ENCODE measurements at places on chromosomes 11 and 22.

- no peak for DNase-seq
Measured at GRCh38 chr11:10693509-10694081, at the start of gene IRAG1. Gene IRAG1 (minus strand): TSS chr11:10693755. CDS start chr11:10693602, 153 bp downstream.

DNA sequence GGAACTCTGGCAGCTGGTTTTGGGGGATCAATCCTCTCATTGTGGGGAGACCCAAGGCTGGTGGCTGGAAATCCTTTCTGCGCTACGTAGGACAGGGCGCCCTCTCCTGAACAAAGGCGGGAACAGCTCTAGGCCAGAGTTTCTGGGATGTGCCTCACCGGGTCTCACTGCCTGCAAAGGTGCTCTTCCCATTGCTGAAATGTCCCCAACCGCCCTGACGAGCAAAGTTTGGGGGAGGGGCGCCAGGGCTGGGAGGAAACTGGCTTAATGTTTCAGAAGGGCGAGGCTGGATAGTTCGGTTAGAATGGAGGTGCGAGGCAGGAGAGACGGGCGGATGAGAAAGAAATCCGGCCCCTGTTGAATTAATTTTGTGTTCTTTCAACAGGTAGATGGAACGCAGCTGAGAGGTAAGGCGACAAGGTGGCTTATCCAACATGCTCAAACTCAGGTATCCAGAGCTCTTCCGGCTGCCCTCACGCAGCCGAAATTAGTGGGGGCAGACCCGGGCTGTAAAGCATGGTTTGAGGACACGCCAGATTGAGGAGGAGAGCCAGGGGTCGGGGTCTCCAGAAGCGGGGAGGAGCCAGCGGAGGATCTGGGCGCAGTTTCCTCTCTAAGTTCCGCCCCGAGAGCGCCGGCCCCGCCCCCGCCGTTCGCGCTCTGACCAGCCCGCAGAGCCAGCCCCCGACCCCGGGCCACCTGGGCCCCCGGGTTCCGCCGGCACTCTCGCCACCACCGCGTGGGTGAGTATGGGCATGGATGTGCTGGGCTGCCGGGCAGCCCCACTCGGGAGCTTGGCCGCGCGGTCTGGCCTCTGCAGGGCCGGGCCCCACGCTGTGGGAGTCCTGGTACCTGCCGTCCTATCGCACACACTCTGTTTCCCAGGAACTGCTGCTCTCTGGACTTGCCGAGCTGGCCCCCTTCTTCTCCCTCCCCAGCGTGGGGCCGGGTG lies at the start of gene PGAP2:
Gene PGAP2, plus strand, starts transcription at position 652 of the 952 bp plus-strand sequence. CDS start 2,700 bp downstream, outside the sequence.
- DNase-seq: peak; percentile 68

- no peak for DNase-seq
Measured at GRCh38 chr11:10600570-10601248, 32.2 kb upstream of the LYVE1 start.

GRCh38 chr11:12640355-12640754 lies 33.9 kb upstream of the TEAD1 start:
- no peak for DNase-seq

- no peak for DNase-seq
Measured at GRCh38 chr11:104522650-104523049, 358.7 kb upstream of the PDGFD start.

DNA sequence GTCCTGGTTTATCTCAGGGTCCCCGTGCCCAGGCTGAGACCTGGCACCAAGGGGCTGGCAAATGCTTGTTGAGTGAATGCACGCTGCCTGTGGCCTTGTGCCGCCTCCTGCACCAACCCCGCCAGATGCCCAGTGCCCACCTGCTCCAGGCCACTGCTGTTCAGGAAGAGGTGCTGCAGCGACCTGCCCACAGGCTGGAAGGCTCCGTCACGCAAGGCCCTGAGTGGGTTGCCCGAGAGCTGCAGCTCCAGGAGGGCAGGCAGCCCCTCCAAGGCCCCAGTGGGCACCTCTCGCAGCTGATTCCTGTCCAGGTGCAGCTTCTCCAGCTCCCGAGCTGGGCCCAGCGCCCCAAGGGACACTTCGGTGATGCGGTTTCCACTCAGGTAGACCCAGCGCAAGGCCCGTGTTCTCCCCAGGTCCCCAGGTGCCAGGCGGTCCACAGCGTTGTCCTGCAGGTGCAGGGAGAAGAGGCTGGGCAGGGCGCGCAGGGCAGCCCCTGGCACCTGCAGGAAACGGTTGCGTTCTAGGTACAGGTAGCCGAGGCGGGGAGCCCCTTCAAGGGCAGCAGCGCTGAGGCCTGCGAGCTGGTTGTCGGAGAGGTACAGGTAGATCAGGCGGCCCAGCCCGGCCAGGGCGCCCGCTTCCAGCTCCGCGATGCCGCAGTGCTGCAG lies 3.6 kb downstream of the CHADL start:
- DNase-seq: no peak

DNA sequence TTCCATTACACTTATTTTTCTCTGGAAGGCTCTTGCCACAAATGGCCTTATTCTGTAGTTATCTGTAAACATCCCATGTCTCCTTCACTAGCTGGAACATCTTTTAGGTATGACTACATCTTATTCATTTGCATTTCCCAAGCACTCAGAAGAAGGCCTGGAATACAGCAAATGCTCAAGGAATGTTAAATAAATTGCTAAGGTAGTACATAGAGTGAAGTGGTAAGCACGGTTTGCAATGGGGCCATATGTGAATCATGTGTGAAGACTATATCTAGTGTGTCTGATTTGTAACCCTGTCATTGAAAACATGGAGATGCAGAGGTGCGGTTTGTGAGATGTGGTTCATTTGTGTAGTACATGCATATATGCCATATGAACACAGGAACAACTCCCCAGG lies 33.5 kb downstream of the GDPD4 start:
- no peak for DNase-seq

DNA sequence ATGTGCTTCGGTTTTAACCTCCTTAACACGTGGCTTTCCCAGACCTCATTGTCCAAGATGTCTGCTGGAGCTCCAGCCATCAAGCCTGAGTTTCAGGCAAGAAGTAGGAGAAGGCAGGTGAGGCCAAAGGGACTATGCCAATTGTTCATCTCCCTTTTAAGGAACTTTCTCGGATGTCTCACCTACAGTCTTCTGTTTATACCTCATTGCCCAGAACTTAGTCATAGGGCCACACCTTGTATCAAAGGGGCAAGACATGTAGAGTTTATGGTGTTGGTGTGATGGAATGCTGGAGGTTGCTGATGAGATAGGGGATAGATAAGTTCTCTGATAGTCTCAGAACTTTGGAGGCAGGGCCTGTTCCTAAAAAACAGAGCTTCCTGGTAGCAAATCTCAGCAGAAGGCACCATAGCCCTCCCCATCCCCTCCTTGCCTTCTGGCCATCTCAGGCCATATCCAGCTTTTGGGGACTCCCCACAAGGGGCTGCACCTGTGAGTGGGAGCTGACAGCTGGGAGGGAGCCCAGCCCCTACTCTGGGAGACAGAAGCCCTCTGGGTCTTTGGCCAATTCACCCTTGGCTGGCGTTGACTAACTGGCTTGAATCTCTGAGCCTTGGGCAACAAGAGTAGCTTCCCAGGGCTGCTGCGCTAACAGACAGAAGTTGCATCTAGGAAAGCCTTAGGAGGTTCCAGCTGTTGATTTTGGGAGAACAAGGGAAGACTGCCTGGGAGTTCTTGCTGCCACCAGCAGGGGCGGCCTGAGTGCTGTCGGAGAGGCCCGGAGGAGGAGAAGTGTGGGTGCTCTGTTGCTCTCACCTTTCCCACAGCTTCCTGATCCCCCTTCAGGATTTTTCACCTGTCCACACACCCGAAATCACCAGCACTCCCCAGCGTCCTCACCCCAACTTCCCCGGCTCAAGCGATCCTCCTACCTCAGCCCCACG lies 149.8 kb upstream of the THY1 start:
- DNase-seq: no peak

- DNase-seq: no peak
Measured at GRCh38 chr11:33291004-33291777, 34.0 kb downstream of the HIPK3 start.

GRCh38 chr11:134139873-134140331 lies 71.0 kb downstream of the JAM3 start:
- peak; percentile 77 for DNase-seq

- DNase-seq: no peak
Measured at GRCh38 chr11:112162761-112163546, 940 bp downstream of the IL18 start.

DNA sequence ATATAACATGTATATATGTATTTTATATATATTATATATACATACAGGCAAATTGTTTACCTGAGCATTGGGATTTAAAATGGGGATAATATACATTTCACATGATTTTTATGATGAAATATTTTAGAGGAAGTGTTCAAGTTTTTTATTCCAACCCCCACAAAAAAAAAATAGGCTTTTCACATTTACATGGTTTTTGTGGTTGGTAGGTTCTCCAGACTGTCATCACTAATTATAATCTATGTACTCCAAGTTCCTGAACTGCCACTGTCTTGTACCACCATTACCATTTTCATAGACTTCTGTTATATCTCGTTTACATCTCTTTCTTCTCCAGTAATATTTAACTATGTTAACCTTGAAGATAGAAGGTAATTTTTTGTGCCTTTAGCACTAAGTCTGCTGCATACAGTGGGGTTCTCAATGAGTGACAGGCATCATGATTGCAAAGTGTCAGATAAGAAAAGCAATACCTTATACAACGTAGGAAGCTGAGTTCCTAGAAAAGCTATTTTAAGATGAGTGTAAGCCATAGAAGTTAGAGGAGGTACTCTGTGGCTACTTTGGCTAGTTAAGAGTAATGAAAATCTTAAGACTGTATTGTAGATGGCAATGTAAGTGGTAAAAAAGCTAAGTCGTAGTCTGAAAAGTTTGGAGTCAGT lies 5.2 kb downstream of the TMEM126A start:
- no peak for DNase-seq

- DNase-seq: no peak
Measured at GRCh38 chr22:26394777-26395176, 34.3 kb upstream of the ASPHD2 start.

DNA sequence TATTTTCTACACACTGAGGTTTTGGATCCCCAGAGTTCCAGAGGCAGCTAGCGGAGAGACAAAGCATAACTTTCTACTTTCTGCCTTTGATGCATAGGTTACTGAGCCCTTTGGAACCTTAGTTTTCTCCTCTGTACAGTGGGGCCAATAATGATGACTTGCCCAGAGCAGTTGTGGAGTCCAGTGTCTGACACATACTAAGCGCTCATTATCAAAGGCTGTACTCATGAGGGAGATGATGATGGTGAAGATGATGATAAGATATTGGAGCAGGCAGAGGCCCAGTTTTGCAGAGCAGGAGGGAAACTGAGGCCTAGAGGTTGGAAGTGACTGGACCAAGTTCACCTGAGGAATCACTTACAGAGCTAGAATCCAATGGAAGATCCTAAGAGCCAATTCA lies 458.0 kb downstream of the MIAT start:
- no peak for DNase-seq

DNA sequence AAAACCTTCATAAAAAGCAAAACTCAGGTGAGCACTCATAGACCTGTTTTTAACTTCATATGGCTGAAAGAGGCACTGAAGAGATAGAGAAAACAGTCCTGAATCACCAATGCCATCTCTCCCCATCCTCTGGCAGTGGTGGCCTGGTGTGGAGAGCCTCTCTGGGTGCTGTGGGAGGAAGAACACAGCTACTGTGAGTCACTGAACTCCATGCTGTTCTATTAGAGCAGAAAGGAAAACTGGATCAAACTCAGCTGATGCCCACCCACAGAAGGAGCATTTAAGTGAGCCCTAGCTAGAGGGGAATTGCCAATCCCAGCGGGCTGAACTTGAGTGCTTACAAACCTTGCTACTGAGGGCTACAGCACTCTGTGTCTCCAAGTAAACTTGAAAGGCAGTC lies 115.3 kb upstream of the SESN3 start:
- no peak for DNase-seq

DNA sequence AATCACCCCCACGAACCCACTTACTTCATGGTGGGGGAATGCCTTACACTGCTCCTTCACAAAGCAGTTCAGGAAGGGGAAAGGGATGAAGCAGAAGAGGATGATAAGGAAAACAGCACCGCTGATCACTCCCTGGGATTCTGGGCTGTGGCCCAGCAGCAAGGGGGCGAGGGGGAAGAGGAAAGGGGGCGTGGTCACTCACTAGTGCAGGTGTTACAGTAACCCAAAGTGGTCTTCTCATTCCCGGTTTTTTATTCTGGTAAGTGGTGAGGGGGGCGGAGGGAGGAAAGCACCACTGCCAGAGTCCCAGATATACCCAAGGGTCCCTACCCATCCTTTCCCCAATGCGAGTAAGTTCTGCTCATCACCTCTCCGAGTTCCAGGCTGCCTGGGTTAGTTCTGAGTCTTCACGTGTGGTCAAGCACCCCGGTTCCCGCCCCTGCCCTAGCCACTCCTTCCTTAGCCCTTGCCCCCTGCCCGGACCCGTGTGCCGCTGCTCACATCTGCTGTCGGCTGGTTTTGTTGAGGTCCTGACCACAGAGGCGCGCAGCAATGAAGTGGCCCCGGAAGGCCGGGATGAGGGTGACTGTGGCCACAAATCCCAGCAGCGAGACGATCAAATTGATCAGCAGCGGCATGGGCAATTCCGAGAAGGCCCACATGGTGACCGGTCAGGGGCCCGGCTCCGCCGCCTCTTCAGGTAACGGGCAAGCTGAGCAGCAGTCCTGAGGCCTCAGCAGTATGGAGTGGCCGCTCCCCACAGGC lies 477 bp downstream of the DPAGT1 start:
- DNase-seq: no peak

- no peak for DNase-seq
Measured at GRCh38 chr11:75907906-75908527, 93.0 kb downstream of the UVRAG start.

DNA sequence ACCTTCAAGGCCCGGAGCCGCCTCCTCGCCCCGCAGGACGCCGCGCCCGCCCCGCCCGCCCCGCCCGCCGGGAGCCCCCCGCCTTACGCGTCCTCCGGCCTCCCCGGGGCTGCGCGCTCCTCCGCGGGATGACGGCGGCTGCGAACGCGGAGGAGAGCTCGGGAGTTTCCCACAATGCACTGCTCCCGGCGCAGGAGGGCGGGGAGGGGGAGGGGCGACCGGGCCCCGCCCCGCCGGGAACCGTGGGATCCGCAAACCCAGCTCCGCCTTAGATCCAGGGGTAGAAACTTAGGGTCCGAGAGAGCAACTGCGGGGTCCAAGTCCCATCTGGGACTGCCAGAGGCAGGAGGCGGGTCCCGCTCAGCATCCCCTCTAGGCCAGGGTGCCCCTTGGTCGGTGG lies at the start of gene CEND1:
Gene CEND1, minus strand, starts transcription at position 148 of the 400 bp plus-strand sequence. CDS start 1,514 bp downstream, outside the sequence.
- DNase-seq: peak; percentile 51

- no peak for DNase-seq
Measured at GRCh38 chr11:92978271-92979111, 9.0 kb downstream of the MTNR1B start.

DNA sequence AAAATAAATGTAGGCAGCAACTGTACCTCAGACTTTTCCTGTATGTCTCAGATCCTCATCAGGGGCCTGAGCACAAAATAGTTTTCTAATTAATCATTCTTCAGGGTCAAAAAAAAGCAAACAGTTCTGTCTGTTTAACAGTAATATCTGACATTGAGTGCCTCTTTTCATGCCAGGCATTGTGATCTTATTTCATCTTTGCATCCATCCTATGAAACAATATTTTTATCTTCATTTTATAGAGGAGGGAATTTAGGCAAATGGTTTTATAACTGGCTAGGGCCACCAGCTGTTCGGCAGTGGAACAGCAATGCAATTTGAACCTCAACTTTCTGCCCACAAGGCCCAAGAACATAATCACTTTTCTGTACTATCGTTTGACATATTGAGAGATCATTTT lies 145.6 kb downstream of the WNT7B start:
- no peak for DNase-seq

Data from CD4-positive, CD25-positive, alpha-beta regulatory T cell (primary cell).